Lung (tissue), 17 donors: ENCODE measurements at places on chromosomes 2 and 18. TPM values are rescaled to one million over a fixed set of nuclear protein-coding genes. Genes with fewer than 3 reads are reported as not detected.
A peak's percentile ranks its signal among the peaks of the same experiment; 100 is the strongest.

DNA sequence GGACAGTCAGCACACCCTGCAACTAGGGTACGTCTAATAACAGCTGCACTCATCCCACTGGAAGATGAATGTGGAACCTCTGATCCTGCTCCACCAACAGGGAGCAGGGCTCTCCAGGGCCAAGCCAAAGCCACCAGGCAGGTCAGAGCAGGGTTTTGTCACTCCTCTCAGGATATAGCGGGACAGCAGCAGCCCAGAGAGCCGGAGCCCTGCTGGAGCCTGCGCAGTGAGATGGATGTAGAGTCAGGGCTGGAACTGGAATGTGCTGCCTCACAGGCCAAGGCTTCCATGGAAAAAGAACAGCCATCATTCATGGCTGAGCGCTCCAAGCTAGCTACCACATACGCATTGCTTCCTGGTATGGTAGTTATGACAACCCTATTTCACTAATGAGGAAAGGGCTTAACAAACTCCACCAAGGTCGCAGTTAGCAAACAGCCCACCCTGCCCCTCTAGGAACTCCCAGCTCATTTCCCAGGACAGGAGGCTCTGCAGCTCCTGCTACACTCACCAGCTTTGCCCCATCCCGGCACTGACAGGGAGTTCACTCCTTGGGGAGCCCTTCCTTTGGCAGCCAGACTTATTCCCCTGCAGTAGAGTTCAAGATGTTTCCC lies 85.2 kb downstream of the HS1BP3 start:
- DNase-seq: peak; percentile 58
- peaks cover 11% of the 10 kb centered on the region for H3K4me1 ChIP-seq
- no peak overlapping the region for H3K4me3 ChIP-seq
- no peaks in the 10 kb centered on the region for H3K36me3 ChIP-seq
- H3K27me3 ChIP-seq: no peaks in the 10 kb centered on the region

GRCh38 chr18:9766076-9766481 lies 58.0 kb downstream of the RAB31 start:
- no peak overlapping the region for H3K4me3 ChIP-seq
- no peak for DNase-seq
- H3K36me3 ChIP-seq: peaks cover 2% of the 10 kb centered on the region
- peaks cover 5% of the 10 kb centered on the region for H3K4me1 ChIP-seq
- no peak overlapping the region for H3K27ac ChIP-seq
- no peaks in the 10 kb centered on the region for H3K27me3 ChIP-seq

DNA sequence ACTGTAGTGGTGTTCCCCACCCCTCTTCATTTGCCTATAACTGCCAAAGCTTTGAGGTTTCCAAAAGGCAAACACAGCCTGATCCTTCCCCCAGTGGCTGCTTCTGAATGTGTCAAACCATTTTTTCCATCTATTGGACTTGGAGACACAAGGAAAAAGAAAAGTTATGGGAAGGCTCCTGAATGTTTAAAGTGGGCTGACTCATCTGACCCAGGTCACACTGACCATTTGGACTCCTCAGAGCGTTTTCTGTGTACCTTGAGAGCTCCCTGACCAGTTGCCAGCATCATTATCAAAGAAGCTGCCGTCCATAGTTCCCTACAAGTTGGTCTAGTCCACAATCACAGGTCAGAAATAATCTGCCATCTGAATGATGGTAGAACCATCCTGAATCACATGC lies 123.4 kb upstream of the COL3A1 start:
- no peaks in the 10 kb centered on the region for H3K27me3 ChIP-seq
- H3K36me3 ChIP-seq: no peaks in the 10 kb centered on the region
- DNase-seq: no peak
- H3K4me1 ChIP-seq: peaks cover 5% of the 10 kb centered on the region

- no peaks in the 10 kb centered on the region for H3K27me3 ChIP-seq
- no peaks in the 10 kb centered on the region for H3K36me3 ChIP-seq
- no peaks in the 10 kb centered on the region for H3K4me1 ChIP-seq
- no peak overlapping the region for H3K27ac ChIP-seq
- no peak overlapping the region for H3K4me3 ChIP-seq
Measured at GRCh38 chr2:177670791-177671535, 278.4 kb downstream of the AGPS start.

GRCh38 chr2:212032536-212033219 lies 505.9 kb downstream of the ERBB4 start:
- H3K27me3 ChIP-seq: no peaks in the 10 kb centered on the region
- H3K27ac ChIP-seq: no peak overlapping the region
- H3K36me3 ChIP-seq: no peaks in the 10 kb centered on the region
- no peaks in the 10 kb centered on the region for H3K4me1 ChIP-seq
- no peak overlapping the region for H3K4me3 ChIP-seq

Gene FNDC4
- total RNA-seq: 6.9 TPM

Gene DSG4
- total RNA-seq: not detected
